ENCODE measurements at places on chromosomes 4 and X.
A peak's percentile ranks its signal among the peaks of the same experiment; 100 is the strongest.

- DNase-seq = no peak
Observed at GRCh38 chr4:10587296-10587695, 97.3 kb downstream of the CLNK start.

DNA sequence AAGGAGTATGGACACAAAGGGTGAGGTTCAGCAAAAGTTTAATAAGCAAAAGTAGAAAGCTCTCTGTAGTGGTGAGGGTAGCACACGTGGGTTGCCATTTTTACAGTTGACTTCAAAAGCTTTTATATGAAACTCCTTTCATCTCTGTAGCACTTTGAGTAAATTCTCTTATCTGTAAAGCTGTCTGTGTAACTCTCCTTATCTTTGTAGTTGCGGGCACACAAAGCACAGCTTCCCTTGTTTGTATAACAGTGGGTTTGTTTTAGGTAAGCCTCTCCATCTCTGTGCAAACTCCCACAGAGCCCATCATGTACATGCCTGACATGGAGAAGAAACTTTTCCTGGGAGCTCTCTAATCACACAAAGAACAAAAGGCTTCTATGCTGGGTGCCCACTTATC, 325.9 kb upstream of the PABPC5 start:
- no peak for DNase-seq

GRCh38 chr4:8118035-8118434, 40.6 kb downstream of the ABLIM2 start:
- DNase-seq = no peak

DNA sequence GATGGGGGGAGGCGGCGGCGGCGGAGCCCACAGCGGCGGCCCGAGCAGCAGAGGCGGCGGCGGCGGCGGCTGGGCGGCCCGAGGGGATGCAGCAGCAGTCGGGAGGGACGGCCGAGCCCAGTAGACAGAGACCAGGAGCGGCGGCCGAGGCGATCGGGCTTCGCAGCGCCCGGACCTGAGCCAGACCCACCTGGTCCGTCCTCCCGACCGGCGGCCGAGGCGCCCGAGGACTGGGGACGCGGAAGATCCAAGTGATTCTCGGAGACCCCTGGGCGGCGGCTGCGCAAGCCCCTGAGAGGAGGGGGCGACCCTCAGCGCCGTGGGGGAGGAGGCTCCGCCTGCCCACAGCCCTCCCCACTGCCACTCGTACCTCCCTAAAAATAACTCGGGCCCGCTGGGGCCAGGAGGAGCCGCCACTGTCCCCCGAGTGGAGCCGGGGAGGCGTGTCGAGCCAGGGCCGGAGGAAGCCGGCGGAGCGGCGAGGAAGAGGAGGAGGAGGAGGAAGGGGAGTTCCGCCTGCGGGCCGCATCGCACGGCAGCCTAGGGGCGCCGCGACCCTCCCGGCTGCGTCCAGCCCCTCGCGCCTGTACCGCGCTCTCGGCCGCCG, 608 bp downstream of the RAPGEF2 start:
- peak; percentile 44 for DNase-seq

DNA sequence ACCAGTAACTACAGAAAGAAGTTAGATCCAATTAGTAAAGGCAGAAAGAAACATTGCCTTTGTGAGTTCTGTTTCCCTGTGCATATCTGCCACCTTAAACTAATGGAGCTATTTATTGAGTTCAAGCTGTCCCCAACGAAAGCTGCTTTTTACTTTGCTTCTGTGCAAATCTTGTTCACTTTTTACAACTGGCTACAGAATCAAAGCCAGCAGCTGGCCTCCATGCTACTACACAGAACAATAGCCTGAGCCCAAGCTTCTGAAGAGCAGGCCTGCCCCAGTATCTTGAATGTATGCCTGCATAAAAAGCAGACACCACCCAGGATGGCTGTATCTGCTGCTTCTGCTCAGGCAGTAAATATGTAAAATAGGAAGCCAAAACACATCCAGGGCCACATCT, 28.1 kb downstream of the ANK2 start:
- DNase-seq = no peak

DNA sequence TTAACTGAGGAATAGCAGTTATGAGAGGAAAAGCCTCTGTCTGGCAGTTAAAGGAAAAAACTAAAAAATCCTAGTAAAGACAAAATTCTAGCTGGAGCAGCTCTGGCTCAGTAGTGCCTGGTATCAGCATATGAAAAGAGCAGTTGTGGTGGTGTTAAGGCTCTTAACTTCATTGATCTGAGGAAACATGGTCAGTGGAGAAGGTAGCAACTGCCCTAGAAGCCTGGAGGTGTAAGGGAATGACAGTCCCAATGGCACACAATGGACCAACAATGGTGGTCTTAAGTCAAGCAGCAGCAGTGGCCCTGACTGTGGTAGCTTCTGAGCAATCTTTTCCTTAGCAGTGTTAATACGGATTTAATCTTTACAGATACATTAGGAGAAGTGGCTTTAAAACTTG, 189.6 kb upstream of the POF1B start:
- DNase-seq = no peak

GRCh38 chr4:138644322-138644721, 371.3 kb upstream of the NOCT start:
- no peak for DNase-seq

DNA sequence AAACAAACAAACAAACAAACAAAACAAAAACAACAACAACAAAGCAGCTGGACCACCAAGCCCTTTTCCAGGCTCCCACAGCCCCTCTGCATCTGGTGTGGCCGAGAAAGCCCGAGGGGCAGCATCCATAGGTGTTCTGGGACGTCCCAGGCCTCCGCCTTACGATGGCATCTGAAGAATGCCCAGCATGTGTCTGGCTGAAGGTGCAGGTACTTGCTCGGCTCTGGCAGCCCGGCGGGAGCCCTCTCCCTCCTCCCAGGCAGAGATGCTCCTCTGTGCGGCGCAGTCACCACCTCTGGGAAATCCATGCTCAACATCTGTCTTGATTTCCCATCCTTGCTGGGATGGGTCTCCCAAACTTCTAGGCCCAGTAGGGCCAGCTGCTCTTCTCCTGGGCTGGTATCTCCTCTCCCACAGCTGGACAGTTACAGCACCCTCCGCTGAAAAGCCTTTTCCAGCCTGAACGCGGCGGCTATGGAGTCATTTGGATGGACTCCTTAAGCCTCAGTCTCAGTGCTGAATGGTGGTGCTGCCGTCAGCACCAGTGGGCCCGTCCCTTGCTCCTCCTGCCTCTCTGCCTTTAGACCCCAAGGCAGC, 4.3 kb downstream of the PSAPL1 start:
- DNase-seq = no peak
